ENCODE measurements at places on chromosomes 4 and X.

- no peak for DNase-seq
These were observed 2.0 kb downstream of the USP9X start for GRCh38 chrX:41087201-41087600.

DNA sequence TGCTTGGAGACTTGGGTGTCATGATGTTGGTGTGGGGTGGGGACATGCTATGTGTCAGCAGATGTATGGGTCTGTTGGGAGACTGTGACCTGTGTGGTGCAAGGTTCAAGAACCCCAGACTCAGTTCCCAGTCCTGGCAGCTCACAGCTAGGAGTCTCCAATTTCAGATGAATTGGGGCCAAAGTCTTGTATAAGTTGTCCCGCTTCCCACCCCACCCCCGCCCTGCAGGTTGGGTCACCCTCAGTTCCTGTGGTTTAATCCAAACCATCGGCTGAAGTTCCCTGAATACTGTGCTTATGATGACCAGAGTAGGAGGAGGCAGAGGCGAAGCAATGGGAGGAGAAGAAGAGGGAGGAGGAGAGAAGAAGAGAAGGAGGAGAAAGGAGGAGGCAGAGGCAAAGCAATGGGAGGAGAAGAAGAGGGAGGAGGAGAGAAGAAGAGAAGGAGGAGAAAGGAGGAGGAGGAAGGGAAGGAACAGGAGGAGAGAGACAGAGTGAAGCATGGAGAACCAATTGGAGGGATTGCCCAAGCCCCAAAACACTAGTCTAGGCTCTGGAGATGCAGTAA, 112.6 kb downstream of the EFNB1 start:
- no peak for DNase-seq

- no peak for DNase-seq
These were observed 468.5 kb upstream of the FTHL17 start for GRCh38 chrX:31540313-31540712.

DNA sequence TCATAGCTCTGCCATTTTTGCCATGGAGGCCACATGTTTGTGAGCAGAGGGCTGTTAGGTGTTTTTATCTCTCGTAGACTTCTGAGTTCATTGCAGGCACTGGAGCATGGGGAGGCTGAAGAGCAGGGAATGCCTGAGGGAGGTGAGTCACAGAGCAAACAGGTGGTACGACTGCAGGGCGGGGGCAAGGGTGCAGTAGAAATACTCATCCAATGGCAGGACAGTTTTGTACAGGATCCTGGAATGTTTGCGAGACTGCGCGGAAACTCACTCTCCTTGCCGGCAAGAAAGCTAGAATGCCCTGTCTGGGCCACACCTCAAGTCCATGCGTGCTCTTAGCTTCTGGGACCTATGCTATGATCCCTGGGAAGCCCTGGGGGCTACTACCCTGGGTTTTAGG, 20.0 kb upstream of the VCX2 start:
- DNase-seq = no peak

DNA sequence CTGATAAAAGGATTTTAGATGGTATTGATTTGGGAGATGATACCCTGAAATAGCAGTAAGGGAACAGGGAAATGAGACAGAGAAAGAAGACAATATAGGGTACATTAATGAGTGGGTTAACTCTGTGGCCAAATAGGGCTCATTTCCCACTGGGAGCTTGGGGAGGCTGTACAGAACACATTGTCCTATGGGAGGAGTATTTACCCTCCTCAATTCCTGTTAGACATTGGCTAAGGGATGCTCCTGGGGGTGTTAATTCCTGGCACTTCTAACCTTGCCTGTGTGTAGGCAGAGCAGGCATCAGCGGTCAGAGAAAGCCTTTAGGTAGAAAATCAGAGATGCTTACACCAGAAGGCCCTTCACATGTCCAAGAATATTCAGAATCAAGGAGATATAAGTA, 49.0 kb downstream of the ARHGEF38 start:
- no peak for DNase-seq

DNA sequence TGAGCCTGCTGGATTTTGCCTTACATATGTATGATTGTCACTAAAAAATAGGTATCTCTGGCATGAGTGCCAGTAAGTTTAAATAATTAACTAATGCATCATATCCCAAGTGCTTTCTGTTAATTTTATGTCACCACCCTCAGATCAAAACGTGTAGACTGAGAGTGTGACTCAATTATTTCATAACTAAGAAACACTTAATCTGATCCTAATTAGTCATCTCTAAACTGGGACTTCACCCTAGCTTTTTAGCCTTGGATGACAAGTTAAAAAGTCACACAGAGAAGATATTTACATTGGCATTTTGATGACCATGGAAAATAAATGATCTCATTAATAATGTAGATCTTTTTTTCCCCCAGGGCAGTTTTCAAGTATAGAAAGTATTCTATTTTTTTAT, 23.1 kb upstream of the SLC6A14 start:
- no peak for DNase-seq

GRCh38 chr4:111639120-111639690, 506.0 kb upstream of the FAM241A start:
- DNase-seq = no peak

DNA sequence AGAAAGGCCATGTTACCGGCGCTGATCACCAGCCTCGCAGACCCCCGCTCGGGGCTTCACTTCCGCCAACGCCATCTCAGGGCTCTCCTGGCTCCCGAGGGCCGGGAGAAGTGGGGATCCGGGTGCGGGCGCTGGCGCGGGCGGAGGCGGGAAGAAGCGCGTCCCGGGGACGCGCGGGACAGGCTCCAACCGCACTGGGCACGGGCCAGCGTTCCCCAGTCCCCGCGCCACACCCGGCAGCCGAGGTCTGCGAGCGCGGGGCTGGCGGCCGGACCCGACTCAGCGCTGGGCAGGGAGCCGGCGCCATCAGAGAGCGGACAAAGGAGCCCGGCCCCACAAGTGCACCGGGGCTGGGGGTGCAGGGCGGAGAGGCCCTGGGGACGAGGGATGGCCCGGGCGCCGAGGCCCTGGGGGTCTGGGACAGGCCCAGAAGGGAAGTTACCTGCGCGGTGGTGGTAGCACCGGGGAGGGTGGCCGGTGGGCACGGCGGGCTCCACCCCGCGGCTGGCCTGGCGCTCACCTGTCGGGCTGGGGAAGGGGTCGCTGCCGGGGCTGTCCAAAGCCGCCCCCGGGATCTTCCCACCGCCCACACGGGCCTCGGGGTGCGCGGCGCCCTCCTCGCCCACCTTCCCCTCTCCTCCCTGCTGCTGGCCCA, 449 bp downstream of the CTPS2 start:
- DNase-seq = no peak

DNA sequence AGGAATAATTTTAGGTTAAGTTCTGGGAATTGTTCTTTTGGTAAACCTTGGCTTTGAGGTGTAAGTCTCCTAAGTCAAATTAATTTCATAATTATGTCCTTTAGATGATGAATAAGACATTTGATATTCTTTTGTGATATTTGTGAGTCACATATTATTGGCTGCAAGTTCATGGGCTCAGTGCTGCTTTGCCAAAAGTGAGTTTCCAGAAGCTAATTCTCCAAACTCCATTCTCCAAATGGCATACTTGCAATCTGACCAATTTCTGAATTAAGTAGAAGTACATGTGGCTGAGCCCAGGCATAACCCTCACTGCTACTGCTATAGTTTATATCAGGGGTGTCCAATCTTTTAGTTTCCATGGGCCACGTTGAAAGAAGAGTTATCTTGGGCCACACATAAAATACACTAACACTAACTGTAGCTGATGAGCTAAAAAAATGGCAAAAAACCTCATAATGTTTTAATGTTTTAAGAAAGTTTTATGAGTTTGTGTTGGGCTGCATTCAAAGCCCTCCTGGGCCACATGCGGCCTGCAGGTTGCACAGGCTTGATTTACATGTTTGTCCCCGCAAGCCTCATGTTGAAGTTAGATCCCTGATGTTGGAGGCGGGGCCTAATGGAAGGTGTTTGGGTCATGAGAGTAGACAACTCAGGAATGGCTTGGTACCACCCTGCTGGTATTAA, 196.1 kb downstream of the ZNF330 start:
- DNase-seq = no peak

GRCh38 chr4:11326021-11326420, 102.7 kb downstream of the HS3ST1 start:
- DNase-seq = no peak

- no peak for DNase-seq
These were observed 30.3 kb upstream of the GLRB start for GRCh38 chr4:157045507-157046127.

DNA sequence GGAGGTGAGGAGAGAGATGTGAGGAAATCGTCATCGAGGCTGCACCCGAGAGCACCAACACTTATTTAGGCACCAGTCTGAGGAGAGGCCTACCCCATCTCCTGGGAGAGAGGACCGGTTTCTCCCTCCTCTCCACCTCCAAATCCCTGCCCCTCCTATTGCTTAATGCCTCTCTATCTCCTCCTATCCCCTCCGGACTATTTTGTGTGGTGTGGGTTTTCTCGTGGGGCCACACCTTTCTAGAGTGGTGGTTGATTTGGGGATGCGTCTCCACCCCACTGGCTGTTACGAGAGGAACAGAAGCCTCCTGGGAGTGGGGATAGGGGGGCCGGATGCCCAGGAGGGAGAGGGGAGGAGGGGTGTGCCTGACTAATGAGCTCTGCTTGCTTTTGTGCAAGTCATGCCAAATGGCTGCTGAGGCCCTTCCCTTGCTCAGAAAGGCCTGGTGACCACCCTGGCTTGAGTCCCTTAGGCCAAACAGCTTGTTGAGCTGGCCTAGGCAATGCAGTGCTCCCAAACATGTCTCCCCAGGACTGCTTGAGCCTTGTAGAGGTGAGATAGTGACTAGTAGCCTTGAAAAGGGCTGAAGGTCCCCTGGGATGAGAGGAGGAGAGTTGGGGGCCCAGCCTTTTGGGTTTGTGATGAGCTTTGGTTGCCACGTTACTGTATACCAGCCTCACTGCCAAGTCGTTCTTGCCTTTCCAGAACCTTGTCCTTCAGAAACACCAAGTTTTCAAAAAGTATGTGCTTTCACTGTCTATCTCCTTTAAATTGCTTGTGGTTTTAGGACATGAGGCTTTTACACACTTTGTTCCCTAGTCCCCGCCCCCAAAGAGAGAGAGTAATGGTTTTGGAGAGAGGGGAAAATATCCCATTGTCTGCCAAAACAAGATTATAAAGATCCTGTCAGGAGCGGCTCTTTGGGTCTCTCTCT, 1.2 kb downstream of the MSN start:
- no peak for DNase-seq

GRCh38 chr4:182537031-182537795, 294.0 kb downstream of the TENM3 start:
- no peak for DNase-seq

- DNase-seq = no peak
These were observed 12.8 kb upstream of the ASMTL start for GRCh38 chrX:1465286-1466231.

GRCh38 chr4:172982151-172982590, 186.4 kb upstream of the GALNT7 start:
- DNase-seq = no peak

DNA sequence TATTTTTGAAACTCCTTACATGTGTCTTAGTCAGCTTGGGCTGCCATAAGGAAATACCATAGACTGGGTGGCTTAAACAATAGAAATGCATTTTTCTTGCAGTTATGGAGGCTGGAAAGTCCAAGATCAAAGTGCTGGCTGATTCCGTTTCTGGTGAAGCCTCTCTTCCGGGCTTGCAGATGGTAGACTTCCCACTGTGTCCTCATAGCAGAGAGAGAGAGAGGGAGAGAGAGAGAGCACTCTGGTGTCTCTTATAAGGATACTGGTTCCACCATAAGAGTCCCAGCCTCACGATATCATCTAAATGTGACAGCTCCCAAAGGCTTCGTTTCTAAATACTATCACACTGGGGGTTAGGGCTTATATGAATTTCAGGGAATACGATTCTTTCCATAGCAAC, 39.7 kb downstream of the ENPEP start:
- no peak for DNase-seq

- no peak for DNase-seq
These were observed 135.8 kb upstream of the FAT1 start for GRCh38 chr4:186859420-186859819.

- no peak for DNase-seq
These were observed 5.3 kb downstream of the NAT8L start for GRCh38 chr4:2064276-2064991.

DNA sequence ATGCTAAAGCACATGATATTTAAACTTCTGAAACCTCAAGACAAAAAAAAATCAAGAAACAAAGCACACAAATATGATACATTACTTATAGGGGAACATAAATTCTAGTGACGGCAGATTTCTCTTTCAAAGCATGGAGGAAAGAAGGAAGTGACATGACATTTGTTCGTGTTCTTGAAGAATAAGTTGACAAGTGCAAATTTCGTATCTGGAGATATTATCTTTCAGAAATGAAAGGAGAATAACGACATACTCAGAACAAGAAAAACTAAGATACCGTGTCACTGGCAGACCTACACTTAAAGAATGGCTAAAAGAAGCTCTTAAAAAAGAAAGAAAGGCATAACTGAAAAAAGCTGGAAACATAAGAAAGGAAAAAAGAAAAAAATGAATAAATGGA, 16.6 kb downstream of the CENPVL2 start:
- no peak for DNase-seq

GRCh38 chr4:137700072-137700471, 167.8 kb upstream of the PCDH18 start:
- DNase-seq = no peak

- DNase-seq = no peak
These were observed 46.9 kb downstream of the CCDC158 start for GRCh38 chr4:76373919-76374552.

- no peak for DNase-seq
These were observed 62.9 kb downstream of the MID1IP1 start for GRCh38 chrX:38864165-38864564.

- no peak for DNase-seq
These were observed 325.0 kb downstream of the TLL1 start for GRCh38 chr4:166198041-166198440.

DNA sequence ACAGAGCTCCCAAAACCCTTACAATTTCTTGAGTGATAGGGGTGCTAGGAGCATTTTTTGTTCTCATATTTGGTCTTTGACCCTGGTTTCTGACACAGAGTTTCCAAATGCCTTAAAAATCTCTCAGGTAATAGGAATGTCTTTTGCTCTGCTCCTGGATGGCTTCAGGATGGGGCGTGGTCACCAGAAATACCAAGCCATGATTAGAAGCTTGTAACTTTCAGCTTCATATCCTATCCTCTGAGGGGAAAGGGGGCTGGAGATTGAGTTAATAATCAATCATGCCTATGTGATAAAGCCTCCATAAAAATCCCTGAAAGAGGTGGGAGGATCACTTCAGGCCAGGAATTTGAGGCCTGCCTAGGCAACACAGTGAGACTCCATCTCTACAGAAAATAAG, 34.6 kb upstream of the IL9R start:
- DNase-seq = no peak

DNA sequence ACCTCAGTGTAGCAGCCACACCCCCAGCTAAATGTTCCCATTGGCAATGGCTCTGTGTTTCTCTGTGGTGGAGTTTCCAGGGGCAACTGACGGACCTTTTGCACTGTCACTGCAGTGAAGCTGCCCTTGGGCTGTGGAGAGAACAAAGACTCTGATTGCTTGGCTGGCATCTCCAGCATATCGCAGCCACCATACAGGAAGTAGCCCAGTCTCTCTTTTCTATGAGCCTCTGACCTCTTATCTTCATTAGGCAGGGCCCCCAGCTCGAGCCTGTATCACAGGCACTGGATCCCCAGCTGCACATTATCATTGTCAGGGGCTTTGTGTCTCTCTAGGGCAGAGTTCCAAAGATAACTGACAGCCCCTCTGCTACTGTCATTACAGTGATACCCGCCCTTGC, 483.5 kb downstream of the ARAP2 start:
- no peak for DNase-seq

All from stimulated activated CD4-positive, alpha-beta T cell treated with anti-CD3 and anti-CD28 coated beads, Interleukin-2, amount 100 ng/mL, for 48 hours (primary cell).